ENCODE measurements at places on chromosomes 6 and 20.
A peak's percentile ranks its signal among the peaks of the same experiment; 100 is the strongest.

- DNase-seq, result no peak
These were observed 993.9 kb downstream of the EYS start for GRCh38 chr6:64713175-64713574.

- DNase-seq, result no peak
These were observed 41.8 kb upstream of the OPRM1 start for GRCh38 chr6:153997221-153997620.

DNA sequence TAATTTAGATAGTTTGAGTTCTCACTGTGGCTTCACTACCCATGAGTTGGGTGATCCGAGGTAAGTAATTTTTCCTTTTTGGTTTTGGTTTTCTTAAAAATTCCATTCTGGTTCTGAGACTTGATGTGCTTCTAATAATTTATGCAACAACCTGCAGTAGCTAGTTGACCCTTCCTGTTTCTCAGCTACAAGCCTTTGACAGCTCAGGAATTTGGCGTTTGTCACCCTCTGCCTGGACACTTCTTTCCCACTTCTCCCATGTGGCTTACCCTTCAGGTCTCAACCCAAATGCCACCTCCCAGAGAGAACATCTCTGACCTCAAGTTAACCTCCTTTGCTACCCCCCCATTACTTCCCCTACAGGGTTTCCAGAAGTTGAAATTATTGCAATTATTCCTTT is 49.7 kb upstream of the TSHZ2 start:
- peak; percentile 15 for DNase-seq

DNA sequence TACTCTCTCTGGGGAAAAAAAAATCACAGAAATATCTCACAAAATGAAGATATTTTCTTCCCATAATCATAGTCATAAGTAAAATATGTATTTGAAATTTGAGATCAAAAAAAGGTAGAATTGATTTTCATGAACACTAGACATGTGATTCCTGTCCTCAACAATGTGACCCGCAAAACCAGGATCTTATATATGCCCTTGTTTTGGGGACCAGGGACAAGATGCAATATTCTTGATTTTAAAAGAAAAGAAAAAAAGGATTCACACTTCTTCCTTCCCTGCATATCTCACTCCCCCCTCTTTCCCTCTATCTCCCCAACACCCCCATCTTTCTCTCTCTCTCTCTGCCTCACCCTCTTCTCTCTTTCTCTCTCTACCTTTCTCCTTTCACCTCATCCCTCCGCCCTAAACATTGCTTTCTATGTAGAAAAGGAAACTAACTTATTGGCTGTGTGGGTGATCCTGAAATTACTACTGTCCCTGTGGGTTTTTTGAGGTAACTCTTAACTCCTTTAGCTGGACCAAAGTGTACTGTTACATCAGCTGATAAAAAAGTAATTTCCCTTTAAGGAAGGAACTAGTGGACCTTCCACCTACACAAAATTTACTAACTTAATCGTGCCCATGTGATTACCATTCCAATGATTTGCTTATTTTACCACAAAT is 85.6 kb downstream of the AIG1 start:
- DNase-seq, result no peak

- no peak for DNase-seq
These were observed 177.1 kb downstream of the MRPL14 start for GRCh38 chr6:43950051-43950605.

GRCh38 chr6:19759117-19759880 is 77.9 kb upstream of the ID4 start:
- DNase-seq, result no peak

DNA sequence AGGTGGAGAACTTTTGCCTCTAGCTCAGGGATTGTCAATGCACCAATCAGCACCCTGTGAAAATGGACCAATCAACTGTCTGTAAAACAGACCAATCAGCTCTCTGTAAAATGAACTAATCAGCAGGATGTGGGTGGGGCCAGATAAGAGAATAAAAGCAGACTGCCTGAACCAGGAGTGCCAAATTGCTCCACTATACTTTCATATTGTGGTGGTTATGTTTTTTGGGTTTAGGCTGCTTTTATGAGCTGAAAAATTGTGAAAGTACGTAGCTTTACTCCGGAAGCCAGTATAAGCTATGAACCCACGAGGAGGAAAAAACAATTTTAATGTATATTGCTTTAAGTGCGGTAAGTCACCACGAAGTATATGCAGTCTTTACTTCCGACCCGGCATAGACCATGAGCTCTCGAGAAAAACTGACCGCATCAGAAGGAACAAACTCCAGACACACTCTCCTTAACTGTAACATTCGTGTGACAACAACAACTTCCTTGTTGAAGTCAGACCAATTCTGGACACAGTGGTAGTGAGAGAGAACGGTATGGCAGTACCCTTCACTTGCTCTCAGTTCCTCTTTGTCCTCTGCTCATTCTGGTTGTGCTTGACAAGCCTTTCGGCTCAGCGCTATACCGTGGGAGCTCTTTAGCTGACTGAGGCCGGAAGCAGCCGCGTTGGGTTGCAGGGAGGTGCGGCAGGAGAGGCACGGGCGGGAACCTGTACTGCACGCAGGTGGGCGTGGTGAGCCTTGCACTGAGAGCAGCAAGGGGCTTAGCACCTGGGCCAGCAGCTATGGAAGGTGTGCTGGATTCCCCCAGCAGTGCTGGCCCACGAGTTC is 81.9 kb upstream of the E2F3 start:
- DNase-seq, result peak; percentile 47

DNA sequence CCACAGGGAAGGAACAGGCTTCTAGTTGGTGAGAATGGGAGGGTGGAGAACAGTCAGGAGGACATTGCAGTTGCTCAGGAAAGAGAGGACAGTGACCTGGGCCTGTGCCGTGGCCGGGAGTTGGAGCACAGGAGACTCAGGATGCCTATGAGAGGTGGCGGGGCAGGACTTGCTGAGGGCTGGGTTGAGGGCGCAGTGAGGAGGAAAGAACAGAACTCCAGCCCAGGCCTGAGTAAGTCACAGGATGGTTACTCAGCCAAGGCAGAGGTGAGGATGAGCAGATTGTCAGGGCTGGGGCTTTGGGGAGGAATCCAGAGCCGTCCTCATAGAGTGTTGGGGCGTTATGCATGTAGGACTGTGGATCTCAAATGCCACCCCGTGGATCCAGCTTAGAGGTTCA is 21.2 kb downstream of the CST4 start:
- no peak for DNase-seq

- DNase-seq, result no peak
These were observed 585.6 kb downstream of the UTRN start for GRCh38 chr6:144870782-144871181.

GRCh38 chr6:142566628-142567396 is 265.0 kb downstream of the ADGRG6 start:
- DNase-seq, result peak; percentile 15

GRCh38 chr6:24988562-24988961 is 52.8 kb upstream of the RIPOR2 start:
- no peak for DNase-seq

- no peak for DNase-seq
These were observed 234.5 kb upstream of the PRDM1 start for GRCh38 chr6:105851606-105852005.

GRCh38 chr6:5619249-5619648 is 357.9 kb downstream of the FARS2 start:
- DNase-seq, result no peak

- no peak for DNase-seq
These were observed 78.6 kb downstream of the RCAN2 start for GRCh38 chr6:46412662-46413061.

GRCh38 chr6:126300735-126301134 is 39.2 kb upstream of the CENPW start:
- no peak for DNase-seq

- no peak for DNase-seq
These were observed 44.8 kb upstream of the IYD start for GRCh38 chr6:150324044-150324443.

DNA sequence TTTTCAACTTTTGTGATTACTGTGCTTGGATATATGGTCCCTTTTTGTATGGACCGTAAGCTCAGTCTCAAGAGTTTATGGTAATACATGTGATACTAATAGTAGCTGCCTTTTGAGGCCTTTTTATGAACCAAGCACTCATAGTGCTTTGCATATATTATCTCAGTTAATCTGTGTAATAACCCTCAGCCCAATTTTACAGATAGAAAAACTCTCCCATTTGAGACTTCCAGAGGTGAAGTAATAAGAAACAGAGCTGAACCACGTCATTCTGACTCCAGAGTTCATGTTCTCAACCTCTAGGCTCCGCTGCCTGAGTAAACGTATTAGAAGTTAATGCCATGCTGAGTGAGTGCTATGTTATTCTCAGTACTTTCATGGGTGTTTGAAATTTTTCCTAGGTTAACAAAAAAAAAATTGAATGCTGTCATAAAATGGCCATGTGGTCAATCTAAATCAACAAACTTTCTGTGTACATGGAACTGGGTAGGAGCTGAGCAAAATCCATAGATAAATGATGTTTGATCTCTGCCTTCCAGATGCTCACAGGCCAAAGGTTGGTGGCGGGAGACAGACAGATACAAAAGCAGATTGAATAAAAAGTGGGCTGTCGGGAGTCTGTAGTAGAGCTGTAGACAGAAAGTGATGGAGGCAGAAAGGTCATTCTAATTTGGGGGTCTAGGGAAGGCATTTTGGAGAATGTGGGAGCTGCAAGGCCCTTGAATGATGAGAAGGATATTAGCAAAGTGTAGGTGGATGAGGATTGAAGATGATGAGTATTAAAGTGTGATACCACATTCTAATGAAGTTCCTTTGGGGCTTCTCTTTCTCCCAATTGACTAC is 22.6 kb upstream of the ELOVL2 start:
- DNase-seq, result no peak

DNA sequence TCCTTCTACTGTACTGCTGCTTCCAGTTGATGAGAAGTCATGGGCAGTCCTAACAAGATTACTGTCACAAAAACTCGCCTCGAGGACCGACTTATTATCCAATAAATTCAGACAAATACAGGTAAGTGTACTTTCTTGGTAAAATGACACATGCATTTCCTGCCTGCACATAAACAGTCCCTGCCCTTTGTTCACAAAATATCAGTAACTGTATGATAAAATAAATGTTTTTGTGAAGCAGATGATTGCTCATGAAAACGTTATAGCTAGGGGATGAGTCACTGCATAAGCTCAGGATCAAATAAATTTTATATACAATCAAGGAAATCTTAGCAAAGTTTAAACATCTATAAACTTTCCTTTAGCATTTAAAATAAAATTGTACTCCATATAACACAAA is 164.5 kb upstream of the RIPOR2 start:
- DNase-seq, result no peak

- DNase-seq, result no peak
These were observed 686.4 kb downstream of the HTR1B start for GRCh38 chr6:76776876-76777275.

DNA sequence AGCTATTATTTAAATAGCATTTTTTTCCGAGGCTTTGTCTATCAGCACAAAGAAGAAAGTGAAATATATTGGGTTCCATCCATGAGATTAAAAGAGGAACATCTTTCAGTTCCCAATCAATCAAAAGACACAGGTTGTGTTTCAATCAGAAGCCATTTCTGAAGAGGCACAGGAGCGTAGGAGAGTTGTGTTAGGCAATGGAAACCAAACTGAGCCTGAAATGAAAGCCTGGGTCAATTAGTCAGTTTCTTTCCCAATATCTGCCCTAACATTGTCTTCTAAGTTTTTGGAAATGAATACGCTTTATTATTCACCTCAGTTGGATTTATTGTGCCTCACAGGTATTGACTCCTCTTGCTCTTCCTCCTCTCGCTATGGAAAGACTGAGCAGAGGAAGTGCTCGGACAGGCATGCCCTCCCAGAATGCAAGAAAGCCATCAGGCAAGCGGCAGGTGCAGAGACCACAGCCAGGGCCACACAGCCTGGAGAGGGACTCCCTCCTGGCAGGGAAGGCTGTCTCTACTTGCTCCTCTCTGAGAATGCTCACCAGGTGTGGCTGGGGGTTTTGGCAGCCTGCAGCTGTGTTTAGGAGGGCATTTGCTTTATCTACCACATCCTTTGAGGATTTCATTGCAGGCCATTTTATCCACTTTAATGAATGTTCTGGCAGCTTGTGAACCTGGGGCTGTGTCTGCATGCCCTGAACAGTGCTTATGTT is 100.8 kb upstream of the NEDD9 start:
- no peak for DNase-seq

DNA sequence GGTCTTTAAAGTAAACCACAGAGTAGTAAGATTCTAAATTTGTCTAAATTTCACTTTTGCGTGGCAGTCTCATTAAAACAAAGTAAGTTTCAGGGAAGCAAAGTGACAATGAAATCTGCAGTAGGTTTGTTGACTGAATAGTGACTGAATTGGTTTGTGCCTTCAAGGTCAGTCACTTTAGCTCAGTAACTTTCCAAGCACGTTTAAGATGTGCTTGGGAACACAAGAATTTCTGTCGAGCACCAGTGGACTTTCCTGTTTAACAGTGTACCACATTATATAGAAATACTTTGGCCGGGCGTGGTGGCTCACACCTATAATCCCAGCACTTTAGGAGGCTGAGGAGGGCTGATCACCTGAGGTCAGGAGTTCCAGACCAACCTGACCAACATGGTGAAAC is 1.7 kb upstream of the CD24 start:
- no peak for DNase-seq

DNA sequence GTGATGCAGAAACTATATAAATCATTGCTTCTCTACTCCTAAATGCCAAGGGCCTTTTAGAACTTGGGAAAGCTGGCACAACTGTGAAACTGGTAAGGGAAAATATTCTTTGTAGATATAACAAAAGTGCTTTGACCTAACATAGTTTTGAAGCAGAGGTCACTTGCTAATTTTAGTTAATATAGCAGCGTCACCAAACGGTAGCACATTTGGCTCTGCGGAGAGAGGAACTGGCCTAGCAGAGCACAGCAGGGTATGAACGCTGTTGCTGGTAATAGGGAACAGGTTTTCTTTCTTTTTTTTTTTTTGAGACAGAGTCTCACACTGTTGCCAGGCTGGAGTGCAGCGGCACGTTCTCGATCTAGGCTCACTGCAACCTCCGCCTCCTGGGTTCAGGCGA is 67.4 kb downstream of the ECT2L start:
- no peak for DNase-seq

GRCh38 chr6:164378330-164378729 is 931.1 kb downstream of the C6orf118 start:
- no peak for DNase-seq
